ENCODE measurements at places on chromosomes 2 and 18.

DNA sequence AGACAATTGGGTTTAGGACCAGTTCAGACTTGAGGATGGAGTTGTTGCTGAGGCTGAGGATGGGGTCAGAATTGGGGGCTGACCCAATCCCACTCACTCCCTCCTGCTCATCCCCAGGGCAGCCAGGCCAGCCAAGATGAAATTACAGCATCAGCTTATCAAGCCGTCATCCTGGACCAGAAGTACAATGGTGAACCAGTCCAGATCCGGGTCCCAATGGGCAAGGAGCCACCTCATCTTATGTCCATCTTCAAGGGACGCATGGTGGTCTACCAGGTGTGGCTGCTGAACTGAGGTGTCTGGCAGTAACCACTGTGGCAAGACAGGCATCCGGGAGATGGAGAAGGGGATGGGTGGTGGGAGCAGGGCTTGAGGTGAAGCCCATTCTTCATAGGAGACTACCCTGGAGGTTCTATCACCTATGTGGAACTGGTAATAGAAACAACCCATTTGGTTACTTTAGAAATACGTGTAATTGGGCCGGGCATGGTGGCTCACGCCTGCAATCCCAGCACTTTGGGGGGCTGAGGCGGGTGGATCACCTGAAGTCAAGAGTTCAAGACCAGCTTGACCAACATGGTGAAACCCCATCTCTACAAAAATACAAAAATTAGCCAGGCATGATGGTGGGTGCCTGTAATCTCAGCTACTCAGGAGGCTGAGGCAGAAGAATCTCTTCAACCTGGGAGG, 13.9 kb downstream of the VIL1 start:
- DNase-seq: no peak

GRCh38 chr18:48342581-48342980, 66.6 kb downstream of the ZBTB7C start:
- no peak for DNase-seq

DNA sequence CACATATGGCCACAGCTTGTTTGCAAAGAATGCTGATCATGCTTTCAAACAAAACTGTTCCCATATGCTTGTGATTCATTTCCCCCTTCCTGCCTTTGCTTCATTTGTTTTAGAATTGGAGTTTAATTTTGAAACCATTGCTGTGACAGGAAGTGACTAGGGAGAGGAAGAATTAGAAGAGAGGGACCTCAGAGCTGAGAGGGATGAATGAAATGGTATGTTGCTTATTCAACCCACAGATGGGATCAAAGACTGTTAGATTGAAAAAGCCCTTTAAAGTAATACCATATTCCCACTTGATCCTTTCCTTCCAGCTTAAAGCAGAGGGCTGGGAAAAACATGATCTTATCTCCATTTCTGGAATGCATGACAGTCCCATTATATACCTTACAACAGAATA, 106.2 kb upstream of the RNF152 start:
- DNase-seq: no peak

GRCh38 chr2:160224060-160224459, 24.0 kb upstream of the ITGB6 start:
- peak; percentile 29 for DNase-seq

GRCh38 chr18:45447355-45448265, 167.7 kb upstream of the SLC14A2 start:
- DNase-seq: no peak

- DNase-seq: no peak
These were observed 64.6 kb downstream of the THADA start for GRCh38 chr2:43531251-43531650.

DNA sequence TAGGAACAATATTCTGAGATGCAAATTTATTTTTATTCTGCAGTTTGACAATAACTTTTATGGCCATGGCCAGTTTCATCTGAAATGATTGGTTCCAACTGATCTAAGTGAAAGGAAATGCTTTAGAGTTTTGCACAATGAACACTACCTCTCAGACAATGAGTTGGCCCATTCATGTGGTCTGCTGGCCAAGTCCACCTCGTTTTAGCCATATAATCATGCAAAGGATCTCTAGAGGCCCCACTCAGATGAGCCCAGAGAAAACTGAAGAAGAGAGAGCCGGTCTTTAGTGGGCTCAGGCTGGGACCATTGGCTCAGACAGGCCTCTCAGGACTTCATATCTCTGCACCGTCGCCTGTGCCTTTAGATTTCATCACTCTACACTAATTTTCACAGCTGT, 254.7 kb downstream of the MREG start:
- DNase-seq: no peak

DNA sequence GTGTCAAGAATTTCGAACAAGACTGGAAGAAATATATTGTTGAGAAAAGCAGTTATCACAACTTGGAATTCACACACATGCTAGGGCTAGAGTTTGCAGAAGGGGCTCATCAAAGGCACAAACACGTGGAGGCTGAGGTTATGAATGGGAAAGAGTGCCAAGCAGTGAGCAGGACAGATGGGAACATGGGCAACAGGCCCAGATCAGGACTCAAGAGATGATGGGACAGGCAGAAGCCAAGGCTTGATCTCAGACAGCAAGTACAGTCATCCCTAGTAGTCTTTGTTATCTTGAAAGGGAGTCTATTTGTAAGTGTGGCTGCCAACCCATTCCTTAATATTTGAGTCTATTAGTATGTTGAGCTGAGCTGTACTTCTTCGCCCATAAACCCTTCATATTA, 22.2 kb upstream of the EPC2 start:
- no peak for DNase-seq

GRCh38 chr2:8576525-8577167, 105.2 kb upstream of the ID2 start:
- DNase-seq: peak; percentile 47

DNA sequence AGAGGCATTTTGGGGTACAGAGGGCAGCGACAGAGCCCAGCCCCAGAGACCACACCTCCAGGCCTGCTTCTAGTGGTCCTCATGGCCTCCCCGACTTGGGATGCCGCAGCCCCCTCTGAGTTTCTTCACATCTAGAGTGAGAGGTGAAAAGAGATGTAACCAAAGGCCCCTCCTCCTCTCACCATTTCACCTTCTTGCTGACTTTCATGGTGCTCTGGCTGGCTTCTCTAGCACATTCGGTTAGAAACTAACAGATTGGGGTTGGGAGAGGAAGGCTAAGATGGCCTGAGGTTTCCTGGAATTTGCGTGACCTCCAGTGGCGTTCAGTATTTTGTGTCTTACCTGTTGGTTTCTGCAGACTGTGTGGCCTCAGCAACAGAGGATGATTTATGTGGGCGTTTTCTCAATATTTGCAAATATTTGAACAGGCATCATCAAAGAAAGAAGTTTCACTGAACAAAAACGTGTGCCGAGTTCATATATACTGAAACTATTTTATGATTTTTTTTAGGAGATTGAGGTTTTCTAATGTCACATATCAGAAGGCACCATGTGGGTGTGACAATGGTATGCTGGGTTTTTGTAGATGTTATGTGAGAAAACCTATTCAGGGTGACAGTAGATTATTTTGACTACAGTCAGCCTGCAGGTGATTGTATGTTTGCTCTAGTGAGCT, 69.9 kb upstream of the BCL2L11 start:
- DNase-seq: no peak

DNA sequence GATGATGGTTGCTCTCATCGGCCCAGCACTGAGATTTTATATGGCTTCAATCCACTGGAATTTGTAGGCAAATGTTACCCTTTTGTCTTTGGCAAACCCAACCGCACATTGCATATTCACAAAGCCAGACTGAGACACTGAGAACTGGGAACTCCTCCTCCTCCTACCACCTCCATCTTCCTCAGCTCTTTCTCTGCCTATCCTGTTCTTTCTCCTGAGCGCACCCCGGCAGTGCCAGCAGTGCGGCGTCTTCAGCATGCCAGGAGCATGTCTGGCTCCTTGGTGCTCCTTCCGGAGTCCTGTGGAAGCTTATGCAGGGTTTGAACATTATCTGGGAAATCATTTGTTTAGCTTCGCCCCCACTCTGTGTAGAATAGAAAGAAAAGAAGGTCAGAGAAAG, 50.8 kb downstream of the TRIB2 start:
- DNase-seq: no peak

- DNase-seq: no peak
These were observed 154.6 kb downstream of the OSR1 start for GRCh38 chr2:19203866-19204265.

DNA sequence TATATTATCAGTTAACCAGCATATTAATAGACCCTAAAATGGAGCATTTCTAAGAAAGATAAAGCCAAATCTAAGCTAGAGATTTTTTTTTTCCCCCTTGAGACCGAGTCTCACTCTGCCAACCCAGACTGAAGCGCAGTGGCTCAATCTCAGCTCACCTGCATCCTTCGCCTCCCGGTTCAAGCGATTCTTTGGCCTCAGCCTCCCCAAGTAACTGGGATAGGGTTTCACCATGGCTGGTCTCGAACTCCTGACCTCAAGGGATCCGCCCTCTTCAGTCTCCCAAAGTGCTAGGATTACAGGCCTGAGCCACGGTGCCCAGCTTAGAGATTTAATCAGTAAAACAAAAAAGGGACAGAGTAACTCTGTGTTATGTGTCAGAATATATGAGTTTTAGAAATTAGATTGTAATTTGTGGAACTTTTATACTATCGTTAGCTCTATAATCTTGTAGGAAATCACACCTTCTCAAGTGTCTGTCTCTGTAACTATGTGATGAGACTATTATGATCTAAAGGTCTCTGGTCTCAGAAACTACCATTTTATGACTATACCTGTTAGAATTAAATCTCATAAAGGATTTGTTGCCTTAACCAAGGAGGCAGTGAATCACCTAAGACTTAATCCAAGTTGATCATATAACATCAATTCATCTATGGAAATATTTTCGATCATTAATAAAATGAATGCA, 34.0 kb downstream of the YWHAQ start:
- no peak for DNase-seq

DNA sequence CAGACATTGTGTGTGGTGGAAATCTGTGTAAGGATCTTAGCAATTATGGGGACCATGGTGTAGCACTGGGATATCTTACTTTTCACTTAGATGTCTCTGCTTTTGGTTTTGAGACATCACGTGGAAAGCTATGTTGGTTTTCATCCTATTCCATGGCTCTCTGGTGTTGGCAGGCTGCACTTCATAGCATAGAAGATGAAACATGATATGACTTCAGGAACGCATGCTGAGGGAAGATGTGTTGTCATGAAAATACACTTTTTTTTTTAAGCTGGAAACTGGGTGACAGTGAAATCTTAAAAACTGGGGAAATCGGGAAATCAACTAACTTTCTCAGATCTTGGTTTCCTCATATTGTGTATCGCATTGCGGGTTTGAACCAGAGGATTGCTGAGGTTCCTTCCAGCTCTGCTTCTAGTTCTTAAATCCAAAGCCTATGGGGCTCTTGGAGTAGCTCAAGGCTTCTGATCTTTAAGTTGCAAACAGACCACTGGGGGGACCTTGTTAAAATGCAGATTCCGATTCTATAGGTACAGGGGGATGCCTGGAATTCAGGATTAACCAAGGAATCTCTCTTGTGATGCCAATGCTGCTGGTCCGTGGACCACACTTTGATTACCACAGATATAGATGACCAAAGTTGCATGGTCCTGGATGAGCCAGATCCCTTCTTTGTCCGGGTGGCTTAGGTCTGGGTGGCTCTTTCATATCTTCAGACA, 160.7 kb downstream of the SH3RF3 start:
- no peak for DNase-seq

DNA sequence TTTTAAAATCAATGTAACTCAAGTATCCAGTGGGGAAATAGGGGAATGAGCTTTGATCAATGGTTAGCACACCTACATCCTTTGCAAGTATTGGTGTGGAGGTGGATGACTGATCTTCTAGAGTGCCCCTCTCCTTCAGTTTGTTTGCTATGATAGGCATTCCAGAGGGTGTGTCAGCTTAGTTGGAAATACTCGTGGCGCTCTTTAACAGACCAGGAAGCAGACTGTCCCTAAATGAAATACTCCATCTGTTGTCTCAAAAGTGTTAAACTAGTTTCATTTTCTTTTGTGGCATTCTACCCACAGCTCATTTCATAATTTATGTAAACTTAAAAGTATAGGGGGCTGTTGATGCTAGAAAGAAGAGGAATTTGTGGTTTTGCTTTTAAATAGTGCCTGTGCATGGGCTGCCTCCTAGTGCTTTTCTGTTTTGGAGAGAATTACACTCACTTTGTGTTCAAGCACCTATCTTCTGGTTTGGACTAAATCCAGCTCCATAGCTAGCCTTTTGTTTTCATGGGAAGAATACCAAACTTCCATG, 66.2 kb downstream of the STAT1 start:
- DNase-seq: no peak

GRCh38 chr2:41741951-41742595, 305.7 kb upstream of the PKDCC start:
- no peak for DNase-seq

DNA sequence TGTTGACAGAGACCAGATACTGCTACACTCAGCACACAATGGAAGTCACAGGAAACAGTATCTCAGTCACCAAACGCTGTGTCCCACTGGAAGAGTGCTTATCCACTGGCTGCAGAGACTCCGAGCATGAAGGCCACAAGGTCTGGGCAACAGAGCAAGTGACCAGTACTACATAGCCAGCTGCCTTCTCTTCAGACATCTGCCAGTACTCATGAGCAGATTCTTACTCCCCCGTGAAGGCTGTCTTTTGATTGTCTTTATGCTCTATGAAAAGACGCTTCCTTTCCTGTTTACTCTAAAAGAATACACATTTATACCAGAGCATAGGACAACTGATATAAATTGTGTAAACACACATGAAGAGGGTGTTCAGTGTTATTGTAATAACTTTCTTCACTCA, 118.9 kb downstream of the MMADHC start:
- no peak for DNase-seq
